NCI-H1417 (cell line): ENCODE measurements at places on chromosomes 4 and X.

- no peak for DNase-seq
These were observed 382.6 kb upstream of the NOCT start for GRCh38 chr4:138632856-138633579.

- DNase-seq = no peak
These were observed 18.8 kb upstream of the COL25A1 start for GRCh38 chr4:109321232-109321631.

- DNase-seq = no peak
These were observed 622.9 kb upstream of the DIPK2B start for GRCh38 chrX:45823536-45823935.

GRCh38 chrX:138748480-138748879, 37.0 kb upstream of the FGF13 start:
- DNase-seq = peak; percentile 27

- no peak for DNase-seq
These were observed 182.1 kb downstream of the ASB9 start for GRCh38 chrX:15087747-15088146.
